ENCODE measurements at places on chromosomes 1 and 21.

- no peak for DNase-seq
Measured at GRCh38 chr1:59432531-59433439, 135.9 kb downstream of the FGGY start.

- DNase-seq, result no peak
Measured at GRCh38 chr21:18989953-18990495, 586.4 kb upstream of the TMPRSS15 start.

DNA sequence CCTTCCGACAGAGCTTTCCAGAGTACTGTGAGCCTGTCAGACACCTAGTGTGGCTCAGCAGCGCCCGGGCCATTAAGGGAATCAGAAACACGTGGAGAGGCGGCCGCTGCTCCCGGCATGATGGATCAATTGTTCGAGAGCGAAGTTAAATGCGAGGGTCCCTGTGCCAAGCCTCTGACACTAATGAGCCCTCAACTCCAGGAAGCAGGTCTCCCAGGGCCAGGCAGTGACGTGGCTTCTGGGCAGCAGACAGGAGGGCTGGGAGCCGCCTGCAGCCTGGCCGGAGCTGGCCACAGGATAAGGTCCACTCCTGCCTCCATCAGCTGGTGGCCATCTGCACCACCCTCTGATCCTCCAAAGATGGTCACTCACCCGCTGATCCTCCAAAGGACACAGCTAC is 67.5 kb upstream of the CLDN14 start:
- DNase-seq, result peak; percentile 31

DNA sequence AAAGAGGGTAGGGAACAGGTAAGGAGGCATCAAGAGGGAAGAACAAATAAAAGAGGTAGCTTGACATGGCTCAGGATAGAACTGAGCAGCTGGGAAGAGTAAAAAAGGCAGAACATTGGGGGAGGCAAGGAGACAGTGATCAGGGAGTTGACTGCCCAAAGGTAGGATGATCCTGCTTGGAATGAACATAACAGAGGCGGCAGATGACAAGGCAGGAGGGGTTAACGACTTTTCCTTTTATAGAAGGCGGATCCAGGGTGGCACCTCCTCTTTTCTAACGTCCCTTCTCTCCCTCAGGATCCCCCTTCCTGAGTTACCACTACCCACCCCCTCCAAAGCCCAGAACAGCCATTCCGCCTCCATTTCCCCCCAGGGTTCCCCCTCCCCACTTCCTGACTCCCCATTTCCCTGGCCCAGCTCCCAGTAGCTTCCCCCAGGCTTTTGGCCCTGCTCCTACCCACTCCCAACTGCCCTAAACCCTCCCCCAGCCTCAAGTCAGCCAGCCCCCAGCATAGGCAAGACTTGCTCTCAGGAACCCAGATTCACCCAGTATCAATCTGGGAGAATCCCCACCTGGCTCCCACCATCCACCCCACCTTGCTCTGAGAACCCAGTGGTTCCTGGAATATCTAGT is 769 bp upstream of the ADAMTS4 start:
- DNase-seq, result no peak

GRCh38 chr1:1613509-1614082 is 1.7 kb upstream of the MIB2 start:
- no peak for DNase-seq

GRCh38 chr1:60224523-60224922 is 151.0 kb upstream of the C1orf87 start:
- no peak for DNase-seq

- DNase-seq, result no peak
Measured at GRCh38 chr1:40796939-40797667, 13.5 kb downstream of the KCNQ4 start.

DNA sequence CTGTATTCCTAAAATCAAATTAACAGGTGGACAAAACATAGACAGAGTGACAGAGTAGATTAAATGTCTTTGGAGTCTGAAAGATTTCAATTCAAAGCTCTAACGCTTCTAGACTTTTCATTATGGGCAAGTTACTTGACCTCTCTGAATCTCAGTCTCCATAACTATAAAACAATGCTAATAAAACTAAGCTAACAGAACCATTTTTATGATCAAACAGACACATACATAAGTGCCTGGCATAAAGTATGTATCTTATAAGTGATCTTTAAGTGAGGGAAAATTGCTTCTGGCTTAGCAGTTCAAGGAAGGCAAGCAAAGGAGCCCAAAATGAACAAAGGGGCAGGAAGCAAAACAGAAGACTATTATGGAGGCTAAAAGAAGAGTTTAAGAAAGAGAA is 216.8 kb upstream of the TNR start:
- DNase-seq, result no peak

- no peak for DNase-seq
Measured at GRCh38 chr1:21670059-21670881, 1.1 kb upstream of the RAP1GAP start.

DNA sequence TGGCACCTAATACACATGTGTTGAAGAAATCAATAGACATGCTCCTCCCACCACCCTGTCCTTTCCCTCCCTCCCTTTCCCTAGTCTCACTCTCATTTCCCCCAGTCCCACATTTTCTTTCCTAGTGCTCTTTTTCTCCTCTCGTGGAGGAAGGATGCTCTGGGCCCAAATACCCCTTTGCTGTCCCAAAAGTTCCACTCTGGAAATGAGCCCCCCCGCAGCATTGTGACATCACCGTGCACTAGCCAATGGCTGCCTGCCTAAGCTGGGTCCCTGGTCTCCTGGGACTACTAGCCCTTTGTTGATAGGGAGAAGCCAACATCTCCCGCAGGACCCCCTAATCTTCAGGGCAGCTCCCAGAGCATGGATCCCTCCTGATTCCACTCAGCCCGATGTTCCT is at the start of gene UBL4B:
TSS of gene UBL4B (plus strand) at position 301 of the 400 bp plus-strand sequence. CDS start at position 393, 92 bp downstream.
- no peak for DNase-seq

DNA sequence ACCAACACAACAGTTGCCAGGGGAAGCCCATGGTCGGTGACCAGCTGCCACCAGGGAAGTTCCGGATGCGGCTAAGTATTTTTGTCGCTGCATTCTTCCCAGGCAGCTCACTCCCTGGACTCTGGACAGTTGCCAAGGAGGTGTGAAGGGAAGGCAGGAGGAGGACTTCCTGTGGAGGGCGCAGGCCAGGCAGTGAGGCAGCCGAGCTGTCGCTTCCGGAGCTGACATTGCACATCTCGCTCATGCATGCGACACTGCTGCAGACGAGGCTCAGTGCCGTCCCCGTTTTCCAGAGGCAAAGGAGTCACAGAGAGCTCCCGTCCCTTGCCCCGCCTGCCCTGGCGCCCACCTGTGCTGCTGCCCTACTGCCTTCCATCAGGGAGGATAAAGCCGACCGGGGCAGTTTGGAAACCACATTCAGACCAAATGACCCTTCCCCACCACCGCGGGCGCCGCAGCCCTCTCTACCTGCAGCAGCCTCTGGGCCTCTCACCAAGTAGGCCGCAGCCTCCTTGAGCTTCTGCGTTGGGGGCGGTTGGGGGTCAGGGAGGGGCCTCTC is 81.4 kb downstream of the NENF start:
- no peak for DNase-seq

- DNase-seq, result peak; percentile 51
Measured at GRCh38 chr1:24111996-24112779, at the start of gene MYOM3. Gene MYOM3 (minus strand): TSS chr1:24112135. CDS start chr1:24108636, 3,499 bp downstream.

DNA sequence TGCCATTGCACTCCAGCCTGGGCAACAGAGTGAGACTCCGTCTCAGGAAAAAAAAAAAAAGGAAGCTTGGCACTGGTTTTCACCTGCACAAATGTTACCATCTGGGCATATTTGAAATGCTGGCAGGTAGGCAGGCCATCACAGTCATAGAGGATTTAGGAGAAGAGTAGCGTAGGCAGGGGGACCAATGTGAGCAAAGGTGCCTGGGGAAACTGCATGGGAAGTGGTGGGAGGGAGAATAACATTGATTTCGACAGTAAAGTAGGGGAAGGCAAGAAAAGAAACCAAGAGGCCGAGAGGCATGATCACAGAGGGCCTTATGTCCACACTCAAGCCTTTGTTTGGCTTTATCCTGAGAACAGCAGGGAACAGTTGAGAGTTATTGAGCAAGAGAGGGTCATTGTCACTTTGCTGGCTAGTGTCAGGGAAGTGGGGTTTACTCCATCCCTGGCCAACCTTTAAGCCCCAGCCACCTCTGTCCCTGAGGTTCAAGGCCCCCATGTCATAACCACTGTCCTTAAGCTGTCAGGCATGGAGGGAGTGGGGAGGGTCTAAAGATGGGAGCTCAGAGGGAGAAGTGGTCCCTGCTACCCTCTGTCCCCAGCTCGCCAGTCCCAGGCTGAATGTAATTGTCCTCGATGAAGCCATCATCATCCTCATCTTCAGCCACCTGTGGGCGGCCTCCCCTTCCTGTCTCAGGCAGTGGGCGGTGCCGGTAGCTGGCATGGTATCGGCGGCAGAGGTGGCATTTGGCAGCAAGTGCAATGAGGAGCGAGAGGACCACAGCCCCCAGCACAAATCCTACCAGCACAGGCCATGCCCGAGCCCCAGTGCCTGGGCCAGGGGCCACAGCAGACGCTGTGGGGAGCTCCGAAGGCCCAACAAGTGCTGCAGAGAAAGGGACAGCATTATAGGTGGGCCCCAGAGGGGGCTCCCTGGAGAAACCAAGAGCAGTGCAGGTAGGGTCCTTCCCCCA is 2.9 kb downstream of the C1orf210 start:
- no peak for DNase-seq

DNA sequence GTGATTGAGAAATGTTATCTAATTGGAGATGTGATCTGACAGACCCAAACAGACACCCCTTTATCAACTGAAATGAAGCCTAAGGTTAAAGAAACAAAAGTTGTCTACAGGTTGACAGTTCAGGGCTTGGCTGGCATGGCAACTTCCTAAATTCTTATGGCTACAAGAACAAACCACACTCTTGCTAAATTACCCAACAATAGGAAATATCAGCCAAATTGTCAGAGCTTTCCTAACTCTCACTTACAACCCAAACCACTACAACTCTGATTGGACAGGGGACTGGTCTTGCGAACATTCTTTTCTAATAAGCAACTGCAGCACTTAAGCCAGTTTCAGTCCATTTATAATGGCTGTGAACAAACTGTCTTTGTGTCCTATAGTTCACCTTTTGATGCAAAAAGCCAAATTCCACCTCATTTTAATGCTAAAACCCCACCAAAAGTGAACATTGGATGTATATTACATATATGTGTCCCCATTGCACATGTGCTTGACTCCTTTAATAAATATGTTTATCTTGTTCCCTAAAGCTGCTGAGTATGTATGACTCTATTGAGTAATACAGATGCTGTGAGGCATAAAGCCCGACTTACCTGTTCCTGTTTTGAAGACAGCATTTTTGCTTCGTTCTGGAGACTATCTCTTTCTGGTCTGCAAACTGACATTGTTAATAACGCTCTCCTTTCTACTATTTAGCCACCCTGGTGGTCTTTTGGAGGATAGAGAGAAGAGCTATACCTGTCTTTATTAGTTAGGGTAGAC is 101.3 kb upstream of the HMCN1 start:
- DNase-seq, result no peak

- no peak for DNase-seq
Measured at GRCh38 chr1:240572328-240572727, 39.6 kb downstream of the GREM2 start.
